Upper lobe of left lung (tissue), 6 donors: ENCODE measurements at places on chromosomes 13 and 19. TPM values are rescaled to one million over a fixed set of nuclear protein-coding genes. Genes with fewer than 3 reads are reported as not detected.

ZNF69 gene
- total RNA-seq: 14.0 TPM

HSH2D gene
- 12.6 TPM for total RNA-seq

CEBPA gene
- 183 TPM for total RNA-seq

ARHGEF18 gene
- 106 TPM for total RNA-seq

UGGT2 gene
- total RNA-seq: 44.8 TPM

SYNGR4 gene
- total RNA-seq: not detected

CARM1 gene
- total RNA-seq: 19.0 TPM

A1BG gene
- 22.0 TPM for total RNA-seq

YJEFN3 gene
- total RNA-seq: 6.5 TPM

WDR88 gene
- not detected for total RNA-seq

TUBB4A gene
- total RNA-seq: 1.5 TPM

SHC2 gene
- total RNA-seq: 17.7 TPM

RPL36 gene
- total RNA-seq: 623 TPM

TEKTIP1 gene
- 1.6 TPM for total RNA-seq

MEIOSIN gene
- total RNA-seq: not detected
